Right lobe of liver (tissue), 6 donors: ENCODE measurements at places on chromosomes 1 and 21. TPM values are rescaled to one million over a fixed set of nuclear protein-coding genes. Genes with fewer than 3 reads are reported as not detected.

Gene LEPR
- 56.5 TPM for total RNA-seq

DNA sequence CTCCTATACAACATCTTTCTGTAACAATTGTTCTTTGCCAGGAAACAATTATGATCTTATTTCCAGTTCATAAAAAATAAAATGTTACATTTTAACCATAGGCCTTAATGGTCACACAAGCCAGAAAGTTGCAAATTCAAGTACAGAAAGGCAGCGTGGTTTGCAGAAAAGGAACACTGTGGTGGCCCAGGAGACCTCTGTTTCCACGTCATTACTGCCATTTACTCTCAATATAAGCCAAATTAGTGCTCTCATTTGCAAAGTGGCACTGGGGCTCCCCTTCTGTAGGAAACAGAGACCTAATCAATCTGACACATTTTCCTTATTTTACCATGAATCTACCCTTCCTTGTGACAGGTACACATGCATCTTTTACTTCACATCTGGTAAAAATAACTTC, 79.3 kb upstream of the TLR5 start:
- no peaks in the 10 kb centered on the region for H3K4me1 ChIP-seq
- no peak for DNase-seq
- H3K36me3 ChIP-seq = no peaks in the 10 kb centered on the region
- H3K27me3 ChIP-seq = no peaks in the 10 kb centered on the region
- no peak overlapping the region for H3K4me3 ChIP-seq

DNA sequence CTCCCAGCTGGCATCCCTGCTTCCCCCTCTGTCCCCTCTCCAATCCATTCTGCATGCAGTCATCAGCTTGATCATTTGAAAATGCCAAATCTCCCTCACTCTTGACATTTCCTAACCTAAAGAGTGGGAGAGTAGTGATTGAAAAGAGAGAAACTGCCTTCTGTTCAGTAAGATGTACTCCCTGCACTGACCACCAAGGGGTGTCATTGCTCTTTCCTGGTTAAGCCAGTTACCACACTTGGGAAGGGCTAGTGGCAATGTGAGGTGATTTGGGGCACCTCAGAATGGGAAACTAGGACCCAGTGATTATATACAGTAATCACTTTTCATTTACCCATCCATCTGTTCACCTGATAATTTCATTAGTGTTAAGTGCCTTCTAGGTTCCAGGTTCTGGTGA, 6.9 kb upstream of the TMEM269 start:
- no peak for DNase-seq
- H3K4me1 ChIP-seq = peaks cover 11% of the 10 kb centered on the region
- no peaks in the 10 kb centered on the region for H3K27me3 ChIP-seq
- H3K27ac ChIP-seq = no peak overlapping the region
- no peak overlapping the region for H3K4me3 ChIP-seq
- H3K36me3 ChIP-seq = no peaks in the 10 kb centered on the region

GRCh38 chr21:35540950-35541638, 492.0 kb upstream of the RUNX1 start:
- H3K4me1 ChIP-seq = no peaks in the 10 kb centered on the region
- DNase-seq = no peak
- no peaks in the 10 kb centered on the region for H3K27me3 ChIP-seq

- H3K27ac ChIP-seq = no peak overlapping the region
- no peak overlapping the region for H3K4me3 ChIP-seq
- no peaks in the 10 kb centered on the region for H3K4me1 ChIP-seq
- DNase-seq = no peak
Observed at GRCh38 chr21:38241029-38241740, 15.6 kb upstream of the KCNJ15 start.

GRCh38 chr1:31181515-31182343, 58.0 kb downstream of the NKAIN1 start:
- peaks cover 5% of the 10 kb centered on the region for H3K4me1 ChIP-seq
- no peaks in the 10 kb centered on the region for H3K36me3 ChIP-seq
- no peak overlapping the region for H3K4me3 ChIP-seq
- DNase-seq = peak; percentile 60
- no peak overlapping the region for H3K27ac ChIP-seq

- no peaks in the 10 kb centered on the region for H3K4me1 ChIP-seq
- no peak overlapping the region for H3K27ac ChIP-seq
- H3K27me3 ChIP-seq = no peaks in the 10 kb centered on the region
- no peak overlapping the region for H3K4me3 ChIP-seq
Observed at GRCh38 chr1:187956975-187957374, 1128.2 kb downstream of the PLA2G4A start.
